SK-MEL-5 (cell line): ENCODE measurements at places on chromosomes 3 and 15.

DNA sequence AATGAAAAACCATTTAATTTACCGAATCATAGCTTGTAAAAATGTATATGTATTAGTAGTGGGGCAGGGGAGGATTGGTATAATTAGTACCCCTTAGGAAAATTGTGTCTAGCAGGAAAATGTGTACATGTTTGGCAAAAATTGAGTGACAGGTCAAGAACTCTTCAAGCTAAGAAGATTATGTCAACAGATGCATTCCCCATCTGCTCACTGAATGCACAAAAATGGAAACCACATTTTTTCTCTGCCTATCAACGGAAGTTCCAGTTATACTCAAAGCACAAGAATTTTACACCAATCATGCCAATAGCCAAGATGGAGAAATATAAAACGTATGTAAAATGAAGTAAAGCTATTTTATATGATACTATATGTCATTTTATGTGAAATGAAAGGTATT is 377.8 kb downstream of the KCNH8 start:
- DNase-seq, result no peak

GRCh38 chr3:134850761-134851160 is 55.7 kb downstream of the EPHB1 start:
- DNase-seq, result no peak

GRCh38 chr3:40299721-40300335 is 9.7 kb upstream of the EIF1B start:
- DNase-seq, result no peak

DNA sequence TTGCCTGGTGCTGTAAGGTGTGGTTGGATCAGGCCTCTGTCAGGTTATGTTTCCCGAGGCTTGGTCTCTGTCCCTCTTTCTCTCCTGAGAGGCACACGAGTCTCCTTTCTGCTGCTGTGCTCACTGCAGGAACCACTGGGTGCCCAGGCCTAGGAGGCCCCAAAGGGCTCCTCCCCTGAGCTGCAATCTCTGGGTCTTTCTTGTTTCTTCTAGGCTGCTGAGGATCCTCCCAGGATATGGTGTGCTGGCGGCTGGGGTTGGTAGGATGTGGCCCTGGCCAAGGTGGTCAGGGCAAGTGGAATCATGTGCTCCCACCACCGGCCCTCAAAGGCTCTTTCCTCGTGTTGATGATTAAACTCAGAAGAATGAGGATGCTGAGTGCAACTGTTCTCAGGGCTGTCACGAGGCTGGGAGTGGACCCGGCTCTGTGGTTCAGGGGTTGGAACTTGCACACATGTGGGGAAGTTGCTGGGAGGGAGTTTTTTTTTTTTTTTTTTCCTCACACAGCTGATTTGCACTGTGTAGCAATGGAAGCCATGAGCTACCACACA is 43.6 kb upstream of the CTSH start:
- DNase-seq, result peak; percentile 99

- no peak for DNase-seq
Observed at GRCh38 chr3:184275381-184275701, 481 bp upstream of the ECE2 start.

DNA sequence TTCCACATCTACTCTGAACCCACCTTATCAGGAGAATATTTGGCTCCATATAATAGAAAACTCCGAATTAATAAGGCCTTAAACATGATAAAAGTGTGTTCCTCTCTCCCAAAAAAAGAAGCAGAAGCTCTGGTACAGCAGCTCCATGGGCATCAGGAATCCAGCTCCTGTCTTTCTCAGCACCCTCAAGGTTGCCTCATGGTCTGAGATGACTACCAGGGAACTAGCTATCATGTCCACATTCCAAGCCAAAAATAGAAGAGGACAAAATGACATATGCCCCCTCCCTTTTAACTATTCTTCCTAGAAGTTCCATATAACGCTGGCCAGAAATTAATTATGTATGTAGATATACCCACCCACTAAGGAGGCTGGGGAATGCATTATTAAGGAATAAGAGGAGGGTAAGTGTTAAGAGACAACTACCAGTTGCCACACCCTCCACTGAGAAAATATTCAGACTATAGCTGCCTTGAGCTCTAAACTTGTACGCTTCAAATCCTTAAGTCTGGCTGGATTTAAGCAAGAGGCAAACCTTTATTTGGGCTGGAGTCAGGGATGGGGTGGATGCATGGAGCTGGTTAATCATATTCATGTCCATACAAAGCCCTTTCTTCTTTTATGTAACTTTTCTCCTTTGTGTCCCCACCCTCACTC is 35.8 kb upstream of the CTDSPL start:
- no peak for DNase-seq

DNA sequence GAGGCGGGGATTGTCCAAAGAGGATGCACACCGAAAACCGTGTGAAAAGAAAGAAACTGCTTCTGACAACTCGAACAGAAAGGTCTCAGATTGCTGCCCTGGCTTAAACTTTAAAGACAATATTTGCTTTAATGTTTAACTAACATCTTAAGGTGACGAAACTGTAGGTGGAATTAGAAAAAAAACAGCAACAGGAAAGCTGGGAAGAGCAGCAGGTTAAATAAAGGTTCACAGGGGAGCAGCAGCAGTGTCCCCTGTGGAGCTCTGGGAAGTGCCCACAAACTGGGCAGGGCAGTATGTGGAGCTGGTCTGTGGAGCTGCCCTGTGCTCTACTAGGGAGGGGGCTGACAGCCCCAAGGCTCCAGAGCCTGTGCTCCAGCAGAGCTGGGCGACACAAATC is 25.4 kb downstream of the RUVBL1 start:
- no peak for DNase-seq

- DNase-seq, result no peak
Observed at GRCh38 chr15:65993762-65994161, 124.5 kb downstream of the RAB11A start.

DNA sequence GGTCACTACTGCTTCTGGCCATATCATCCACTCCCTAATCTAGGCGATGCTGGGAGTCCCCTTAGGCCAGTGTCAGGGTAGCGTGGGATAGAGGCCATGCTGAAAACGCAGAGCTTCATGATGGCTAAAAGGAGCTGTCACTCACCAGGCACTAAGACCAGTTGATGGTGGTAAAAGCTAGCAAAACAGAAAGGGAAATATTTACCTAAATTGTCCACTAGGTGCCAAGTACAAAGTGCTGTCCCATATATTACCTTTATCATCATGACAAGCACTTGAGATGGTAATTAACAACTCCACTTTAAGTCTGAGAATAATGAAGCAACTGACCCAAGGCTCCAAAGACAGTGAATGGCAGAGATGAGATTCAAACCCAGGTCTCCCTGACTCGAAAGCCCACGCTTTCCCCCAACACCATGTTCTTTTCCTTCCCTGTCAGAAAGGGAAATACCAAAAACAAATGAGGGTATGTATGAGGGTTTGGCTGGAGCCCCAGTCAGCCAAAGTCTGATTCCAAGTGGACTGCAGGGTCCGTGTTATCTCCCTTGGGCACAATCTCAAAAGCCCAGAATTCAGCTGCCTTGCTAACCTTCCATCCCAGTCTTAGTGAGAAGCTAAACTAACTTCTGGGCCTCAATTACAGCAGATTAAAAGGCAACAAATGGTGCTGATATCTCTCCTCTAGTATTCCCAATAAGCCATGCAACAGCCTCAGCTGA is 84.7 kb downstream of the RBPMS2 start:
- no peak for DNase-seq

DNA sequence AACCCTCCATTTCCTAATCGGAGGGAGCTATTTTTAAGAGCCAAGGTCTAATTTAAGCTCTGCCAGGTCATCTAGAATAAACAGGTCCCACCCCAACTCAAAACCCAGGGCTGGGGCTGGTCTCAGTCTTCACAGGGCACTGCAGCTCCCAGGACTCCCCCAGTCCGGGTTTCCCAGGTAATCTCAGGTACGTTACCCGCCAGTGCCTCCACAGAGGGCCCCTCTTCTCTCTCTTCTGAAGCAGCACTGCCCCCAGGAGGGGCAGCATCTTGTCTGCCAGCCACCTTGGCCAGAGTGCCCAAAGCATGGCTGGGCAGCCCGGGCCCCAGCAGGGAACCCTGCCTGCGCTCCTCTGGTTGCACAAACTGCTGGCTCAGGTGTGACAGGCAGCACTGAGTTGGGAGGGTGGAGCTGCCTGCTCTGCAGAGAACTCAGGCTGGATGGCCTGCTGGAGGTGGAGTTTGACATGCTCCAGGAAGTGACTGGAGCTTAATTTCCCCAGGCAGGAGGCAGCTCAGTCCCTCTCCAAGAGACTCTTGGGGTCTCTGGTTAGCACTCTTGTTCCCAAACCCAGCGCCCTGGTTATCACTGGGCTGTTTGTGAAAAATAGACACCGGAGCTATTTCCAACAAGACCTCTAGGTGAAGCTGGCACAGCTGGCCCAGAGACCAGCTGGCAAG is at the start of gene PLA2G4F:
Gene PLA2G4F (minus strand): TSS at position 394 of the 680 bp plus-strand sequence. CDS start 87 bp downstream, at position 307.
- DNase-seq, result no peak

DNA sequence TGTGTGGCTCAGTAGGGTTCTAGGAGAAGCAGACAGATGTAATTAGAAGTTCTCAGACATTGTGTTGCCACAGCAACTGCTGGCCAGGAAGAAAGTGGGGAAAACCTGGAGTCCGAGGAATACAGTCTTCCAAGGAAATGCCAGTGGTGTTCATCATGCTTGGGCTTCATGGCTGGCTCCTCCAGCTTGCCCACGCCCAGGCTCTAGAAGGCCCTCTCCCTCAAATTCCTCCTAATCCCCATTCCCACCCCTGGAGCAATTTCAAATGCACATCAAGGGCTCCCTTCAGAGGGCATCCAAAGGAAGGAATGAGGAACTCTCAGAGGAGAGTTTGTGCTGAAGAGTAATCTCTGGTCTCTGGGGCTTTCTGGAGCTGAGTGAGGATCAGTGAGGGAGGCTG is 21.9 kb downstream of the FSTL1 start:
- DNase-seq, result no peak

DNA sequence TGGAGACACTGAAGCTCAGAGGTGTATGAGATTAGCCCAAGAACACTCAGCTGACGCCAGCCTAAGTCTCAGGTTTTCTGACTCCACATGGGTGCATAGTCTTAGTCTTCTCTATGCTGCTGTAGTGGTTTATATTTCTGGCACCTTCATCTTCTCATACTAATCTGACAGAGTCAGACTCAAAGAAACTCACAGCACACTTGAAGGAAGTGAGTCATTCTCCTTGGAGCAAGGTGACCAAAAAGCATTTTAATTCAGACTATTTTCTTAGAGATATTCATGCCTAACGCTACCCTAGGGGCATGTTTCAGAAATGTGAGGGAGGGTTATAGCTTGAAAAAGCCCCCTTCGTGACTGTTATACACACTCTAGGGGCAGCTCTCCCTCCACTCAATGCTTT is 775.3 kb upstream of the ARPP21 start:
- no peak for DNase-seq

DNA sequence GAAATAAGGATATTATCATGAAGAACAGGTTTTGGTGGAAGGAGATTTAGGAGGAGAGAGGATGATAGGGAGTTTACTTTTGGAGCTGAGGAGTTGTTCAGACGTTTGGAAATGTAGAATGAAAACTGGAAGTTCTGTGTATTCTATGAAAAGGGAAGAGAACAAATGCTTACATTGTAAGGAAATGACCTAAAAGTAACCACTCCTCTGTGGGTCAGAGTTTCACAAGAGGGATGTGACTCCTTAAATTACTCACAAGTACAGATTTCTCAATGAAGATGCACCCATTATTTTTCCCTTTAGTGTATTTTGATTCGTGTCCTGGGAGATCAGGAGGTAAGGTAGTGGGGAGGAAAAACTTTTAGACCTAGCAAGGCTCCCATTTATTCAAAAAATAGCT is 4.0 kb downstream of the RNF13 start:
- peak; percentile 74 for DNase-seq

GRCh38 chr3:171748064-171748924 is 62.0 kb downstream of the PLD1 start:
- DNase-seq, result no peak

- DNase-seq, result no peak
Observed at GRCh38 chr3:94323596-94323995, 260.7 kb downstream of the NSUN3 start.

GRCh38 chr3:15300323-15301078 is 31.9 kb downstream of the SH3BP5 start:
- DNase-seq, result peak; percentile 84

DNA sequence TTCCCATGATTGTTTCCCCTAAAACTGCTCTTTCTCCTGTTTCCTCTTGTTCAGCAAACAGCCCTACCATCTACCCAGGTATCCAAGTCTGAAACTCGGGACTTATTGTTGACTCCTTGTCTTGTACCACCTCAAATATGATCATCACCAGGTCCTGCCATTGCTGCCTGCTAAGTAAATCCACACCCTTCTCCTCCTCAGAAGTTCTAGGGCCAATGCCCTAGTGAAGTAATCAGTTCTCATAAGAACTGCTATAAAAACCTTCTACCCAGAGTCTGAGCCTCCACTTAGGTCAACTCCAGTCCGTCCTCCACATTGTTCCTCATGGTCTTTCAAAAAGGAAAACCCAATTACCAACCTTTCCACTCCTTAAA is 77.0 kb upstream of the IL12A start:
- DNase-seq, result no peak

DNA sequence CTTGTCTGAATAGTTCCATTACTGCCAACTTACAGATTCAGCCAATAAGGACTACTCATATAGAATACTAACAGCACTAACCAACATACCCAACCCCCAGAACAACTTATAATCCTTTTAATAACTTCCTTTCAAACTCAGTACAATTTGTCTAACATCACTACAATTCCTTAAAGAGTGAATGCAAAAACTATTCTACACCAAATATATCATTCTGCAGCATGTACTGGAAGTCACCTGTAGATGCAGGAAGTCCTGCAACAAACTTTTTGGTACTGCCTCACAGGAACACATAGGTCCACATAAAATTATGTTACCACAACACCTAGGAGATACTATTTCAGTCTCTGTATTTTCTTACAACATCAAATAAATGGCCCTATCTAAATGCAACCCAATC is 2.1 kb downstream of the CCNL1 start:
- no peak for DNase-seq

GRCh38 chr3:61946570-61947324 is 385.4 kb downstream of the PTPRG start:
- DNase-seq, result no peak
